ENCODE measurements at places on chromosomes 7 and 10.

GRCh38 chr7:112470194-112470593 lies 10.6 kb upstream of the LSMEM1 start:
- no peak for DNase-seq

DNA sequence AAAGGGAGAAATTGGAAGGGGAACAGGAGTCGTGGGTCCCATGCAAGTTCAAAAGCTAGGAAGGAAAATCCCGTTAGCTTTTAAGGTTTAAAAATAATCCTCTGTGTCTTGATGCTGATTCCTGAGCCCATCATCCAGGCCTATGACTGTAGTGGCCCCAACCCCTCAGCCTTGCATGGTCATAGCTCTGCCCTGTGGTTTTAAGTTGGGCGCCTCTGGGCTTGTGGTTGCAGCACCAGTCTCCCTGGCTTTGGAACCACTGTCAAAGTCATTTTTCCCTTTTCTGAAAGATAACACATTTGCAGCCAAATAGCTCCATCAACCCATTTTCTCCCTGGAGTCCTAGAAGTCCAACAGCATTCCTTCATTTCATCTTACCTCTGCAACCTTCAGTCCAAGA lies 13.6 kb downstream of the TMEM236 start:
- no peak for DNase-seq

DNA sequence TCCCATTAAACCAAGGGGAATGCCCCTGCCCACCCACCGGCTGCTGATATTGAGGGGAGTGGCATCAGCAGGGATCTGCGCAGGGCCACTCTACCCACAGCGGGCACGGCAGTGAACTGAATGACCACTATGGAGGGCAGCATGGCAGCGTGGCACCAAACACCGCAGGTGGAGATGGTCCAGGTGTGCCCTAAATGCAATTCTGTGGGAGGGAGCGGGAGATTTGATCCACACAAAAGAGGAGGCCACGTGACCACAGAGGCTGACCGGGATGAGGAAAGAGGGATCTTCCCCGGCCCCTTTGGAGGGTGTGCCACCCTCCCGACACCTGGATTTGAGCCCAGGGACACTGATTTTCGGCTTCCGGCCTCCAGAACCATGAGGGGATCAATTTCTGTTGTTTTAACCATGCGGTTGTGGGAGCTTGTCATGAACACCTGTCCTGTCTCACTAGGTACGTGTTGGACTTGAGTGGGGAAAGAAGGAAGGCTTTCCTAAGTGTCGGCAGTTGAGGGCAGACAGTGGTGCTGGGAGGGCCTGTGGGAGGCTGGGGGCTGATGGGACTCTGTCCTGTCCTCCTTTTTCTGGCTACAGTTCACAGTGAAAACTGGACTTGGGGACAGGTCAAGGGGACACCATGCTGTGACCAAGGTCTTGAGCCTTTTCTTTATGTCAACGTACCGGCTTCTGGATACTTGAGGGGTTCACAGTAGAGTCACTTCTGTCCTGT lies 66.1 kb downstream of the CFAP46 start:
- DNase-seq = no peak

DNA sequence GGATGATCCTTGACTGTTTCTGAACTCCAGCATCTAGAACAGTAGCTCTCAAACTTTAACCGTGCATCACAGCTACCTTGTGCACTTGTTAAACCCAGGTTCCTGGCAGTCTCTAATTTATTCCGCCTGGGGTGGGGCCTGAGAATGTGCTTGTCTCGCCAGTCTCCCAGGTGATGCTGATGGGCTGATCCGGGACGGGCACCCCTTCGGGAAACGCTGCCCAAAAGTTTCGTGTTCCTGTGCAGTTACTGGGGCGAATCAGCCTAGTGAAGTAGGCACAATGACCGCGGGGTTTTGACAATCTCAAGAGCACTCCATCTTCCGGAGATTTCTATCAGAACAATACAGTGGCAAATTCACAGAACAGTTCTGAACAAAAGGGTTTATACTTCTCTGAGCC lies 29.9 kb downstream of the ADCYAP1R1 start:
- no peak for DNase-seq

DNA sequence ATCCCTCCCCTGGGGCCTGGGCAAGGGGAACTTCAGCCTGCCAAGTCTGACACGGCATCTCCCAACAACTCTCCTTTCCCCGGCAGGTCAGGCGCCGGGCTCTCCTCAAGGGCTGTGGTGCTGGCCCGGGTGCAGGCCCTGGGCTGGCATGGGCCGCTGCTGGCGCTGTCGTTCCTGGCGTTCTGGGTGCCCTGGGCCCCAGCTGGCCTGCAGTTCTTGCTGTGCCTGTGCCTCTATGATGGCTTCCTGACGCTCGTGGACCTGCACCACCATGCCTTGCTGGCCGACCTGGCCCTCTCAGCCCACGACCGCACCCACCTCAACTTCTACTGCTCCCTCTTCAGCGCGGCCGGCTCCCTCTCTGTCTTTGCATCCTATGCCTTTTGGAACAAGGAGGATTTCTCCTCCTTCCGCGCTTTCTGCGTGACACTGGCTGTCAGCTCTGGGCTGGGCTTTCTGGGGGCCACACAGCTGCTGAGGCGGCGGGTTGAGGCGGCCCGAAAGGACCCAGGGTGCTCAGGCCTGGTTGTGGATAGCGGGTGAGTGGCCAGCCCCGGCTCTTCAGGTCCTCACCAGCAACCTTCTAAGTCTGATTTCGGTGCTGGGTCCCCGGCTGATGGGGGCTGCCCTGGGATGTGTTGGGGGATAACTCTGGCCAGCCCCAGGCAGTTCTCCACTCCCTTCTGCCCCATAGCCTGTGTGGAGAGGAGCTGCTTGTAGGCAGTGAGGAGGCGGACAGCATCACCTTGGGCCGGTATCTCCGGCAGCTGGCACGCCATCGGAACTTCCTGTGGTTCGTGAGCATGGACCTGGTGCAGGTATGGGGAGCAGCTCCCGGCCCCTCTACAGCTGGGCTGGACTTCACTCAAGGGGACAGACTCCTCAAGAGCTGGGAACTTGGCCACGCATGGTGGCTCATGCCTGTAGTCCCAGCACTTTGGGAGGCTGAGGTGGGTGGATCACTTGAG lies 19.5 kb upstream of the C10orf95 start:
- DNase-seq = no peak

- DNase-seq = peak; percentile 99
Measured at GRCh38 chr10:17228091-17229015, at the start of gene VIM. Gene VIM, plus strand, starts transcription at chr10:17228241. Its CDS starts 1,182 bp downstream, at chr10:17229423.

DNA sequence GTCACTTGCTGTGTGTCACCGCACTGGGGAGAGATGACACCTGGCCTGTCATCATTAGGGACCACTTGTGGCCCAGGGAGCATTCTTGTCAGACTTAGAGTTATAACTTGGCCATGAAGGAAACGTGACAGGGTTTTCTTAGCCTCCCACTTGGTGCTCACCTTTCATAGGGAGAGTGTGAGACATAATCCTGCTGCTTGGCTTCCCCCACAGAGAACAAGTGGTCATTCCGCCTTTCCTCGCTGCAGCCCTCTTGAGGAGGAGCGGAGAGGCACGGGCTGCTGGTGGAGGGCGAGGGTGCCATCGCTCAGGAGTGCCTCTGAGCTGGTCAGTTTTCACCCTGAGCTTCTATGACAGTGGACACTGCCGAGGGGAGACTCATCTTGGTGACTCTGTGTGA lies 125.0 kb upstream of the GJD4 start:
- peak; percentile 25 for DNase-seq

DNA sequence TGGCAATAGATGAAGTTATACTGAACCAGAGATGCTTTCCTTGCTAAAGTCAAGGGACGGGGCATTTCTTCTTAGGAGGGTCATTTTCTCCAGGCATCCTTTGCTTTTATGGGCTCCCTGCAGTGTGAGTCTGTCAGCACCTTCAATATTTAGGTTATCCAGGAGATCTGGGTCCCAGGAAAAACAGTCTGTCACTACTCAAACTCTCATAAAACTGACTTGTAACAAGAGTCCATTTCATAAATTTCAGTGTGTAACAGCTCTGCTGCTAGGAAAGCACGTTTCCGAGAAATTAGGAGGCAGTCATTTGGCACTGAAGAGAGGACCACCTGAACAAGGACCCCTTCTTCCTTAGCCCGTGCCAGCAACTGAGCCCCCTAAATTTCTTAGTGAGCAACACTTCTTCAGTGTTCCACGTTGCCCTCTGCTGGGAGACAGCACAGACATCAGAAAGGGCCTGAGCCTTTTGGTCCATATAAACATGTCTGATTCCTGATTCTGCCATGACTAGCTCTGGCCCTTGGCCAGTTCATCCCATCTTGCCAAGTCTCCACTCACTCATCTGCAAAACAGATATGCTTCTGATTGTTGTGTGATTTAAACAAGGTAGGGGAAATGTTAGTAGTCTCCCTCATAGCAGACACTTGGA lies 7.2 kb downstream of the GCC1 start:
- DNase-seq = peak; percentile 43

GRCh38 chr7:48537561-48537960 lies 366.3 kb downstream of the ABCA13 start:
- peak; percentile 1 for DNase-seq

GRCh38 chr10:125742465-125742864 lies 23.0 kb downstream of the EDRF1 start:
- peak; percentile 37 for DNase-seq

DNA sequence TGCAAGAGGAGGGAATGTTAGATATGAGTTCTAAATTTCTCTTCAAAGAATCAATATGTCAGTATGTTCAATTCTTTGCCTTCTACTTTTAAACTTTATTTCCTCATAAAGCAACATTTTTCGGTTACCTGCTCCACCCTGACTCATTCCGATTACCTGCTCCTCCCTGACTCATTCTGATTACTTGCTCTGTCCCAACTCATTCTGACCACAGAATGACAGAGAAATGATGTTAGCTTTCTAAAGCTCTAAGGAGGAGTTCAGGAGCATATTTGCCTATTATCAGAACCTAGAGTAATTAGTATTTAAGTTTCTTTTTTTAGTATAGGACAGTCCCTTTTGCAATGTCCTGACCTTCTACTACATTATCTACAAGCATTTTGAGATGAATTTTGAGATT lies 24.5 kb upstream of the PPP1R9A start:
- DNase-seq = no peak

DNA sequence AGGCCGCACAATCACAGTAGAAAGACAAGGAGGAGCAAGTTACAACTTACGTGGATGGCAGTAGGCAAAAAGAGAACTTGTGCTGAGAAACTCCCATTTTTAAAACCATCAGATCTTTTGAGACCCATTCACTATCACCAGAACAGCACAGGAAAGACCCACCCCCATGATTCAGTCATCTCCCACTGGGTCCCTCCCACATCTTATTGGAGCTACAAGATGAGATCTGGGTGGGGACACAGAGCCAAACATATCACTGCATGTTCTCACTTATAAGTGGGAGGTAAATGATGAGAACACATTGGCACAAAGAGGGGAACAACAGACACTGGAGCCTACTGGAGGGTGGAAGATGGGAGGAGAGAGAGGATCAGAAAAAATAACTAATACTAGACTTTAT lies 32.4 kb downstream of the NOLC1 start:
- no peak for DNase-seq
